ENCODE measurements at places on chromosomes 3 and 15.

- no peak for DNase-seq
These were observed 209.2 kb upstream of the ZPLD1 start for GRCh38 chr3:102225407-102226132.

GRCh38 chr3:64457811-64458210, 230.0 kb downstream of the ADAMTS9 start:
- no peak for DNase-seq

- DNase-seq = no peak
These were observed 46.7 kb downstream of the IGF2BP2 start for GRCh38 chr3:185778094-185778493.

DNA sequence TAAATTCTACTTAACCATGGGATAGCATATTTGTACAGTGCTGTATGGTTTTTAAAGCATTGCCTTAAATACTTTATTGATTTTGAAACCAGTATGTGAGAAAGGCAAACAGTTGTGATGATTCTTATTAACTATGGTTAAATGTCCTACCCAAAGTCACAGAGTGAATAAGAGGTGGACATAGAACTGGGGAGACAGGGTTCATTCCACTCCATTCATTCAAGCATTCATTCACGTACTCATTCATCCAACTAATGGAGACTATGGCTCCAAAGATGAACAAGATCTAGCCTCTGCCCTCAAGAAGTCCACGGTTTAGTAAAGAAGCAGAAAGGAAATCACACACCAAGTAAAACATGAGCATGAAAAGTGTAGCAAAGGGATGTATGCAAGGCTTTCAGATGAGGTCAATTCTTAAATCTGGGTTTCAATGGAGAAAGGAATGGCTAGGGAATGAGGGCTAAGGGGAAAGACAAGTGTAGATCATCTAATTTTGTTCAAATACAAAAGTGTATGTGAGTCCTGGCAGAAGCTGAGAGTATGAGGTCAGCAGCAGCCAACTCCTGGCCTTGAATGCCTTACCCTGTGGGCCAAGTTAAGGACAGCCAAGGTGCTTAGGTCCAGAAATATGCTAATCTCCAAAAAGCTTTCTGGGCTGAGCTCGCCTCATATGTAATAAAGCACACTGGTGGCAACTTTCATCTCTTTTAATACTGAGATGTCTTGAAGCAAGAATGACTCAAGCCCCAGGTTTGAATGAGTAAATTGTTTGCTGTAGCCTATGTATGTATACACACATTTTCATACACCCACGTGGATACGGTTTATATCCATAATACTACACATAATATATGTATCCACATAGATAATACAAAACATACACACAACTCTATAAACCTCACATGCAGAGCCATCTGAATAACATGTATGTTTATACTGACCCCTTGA, 4.3 kb downstream of the TNIK start:
- no peak for DNase-seq

- no peak for DNase-seq
These were observed 33.9 kb downstream of the CCDC12 start for GRCh38 chr3:46942481-46943236.
